ENCODE measurements at places on chromosomes 3 and 15. TPM values are rescaled to one million over a fixed set of nuclear protein-coding genes. Genes with fewer than 3 reads are reported as not detected.

Gene ADCY5
- 123 TPM for total RNA-seq

Gene TMEM40
- not detected for total RNA-seq

Gene MKRN2OS
- not detected for total RNA-seq

Gene FGF12
- 1.5 TPM for total RNA-seq

Gene MUC13
- total RNA-seq = not detected

Gene ABI3BP
- total RNA-seq = 185 TPM

- no peak for DNase-seq
These were observed 9.6 kb downstream of the STARD5 start for GRCh38 chr15:81314378-81314777.

- DNase-seq = no peak
These were observed 45.8 kb downstream of the TM6SF1 start for GRCh38 chr15:83153288-83153687.

DNA sequence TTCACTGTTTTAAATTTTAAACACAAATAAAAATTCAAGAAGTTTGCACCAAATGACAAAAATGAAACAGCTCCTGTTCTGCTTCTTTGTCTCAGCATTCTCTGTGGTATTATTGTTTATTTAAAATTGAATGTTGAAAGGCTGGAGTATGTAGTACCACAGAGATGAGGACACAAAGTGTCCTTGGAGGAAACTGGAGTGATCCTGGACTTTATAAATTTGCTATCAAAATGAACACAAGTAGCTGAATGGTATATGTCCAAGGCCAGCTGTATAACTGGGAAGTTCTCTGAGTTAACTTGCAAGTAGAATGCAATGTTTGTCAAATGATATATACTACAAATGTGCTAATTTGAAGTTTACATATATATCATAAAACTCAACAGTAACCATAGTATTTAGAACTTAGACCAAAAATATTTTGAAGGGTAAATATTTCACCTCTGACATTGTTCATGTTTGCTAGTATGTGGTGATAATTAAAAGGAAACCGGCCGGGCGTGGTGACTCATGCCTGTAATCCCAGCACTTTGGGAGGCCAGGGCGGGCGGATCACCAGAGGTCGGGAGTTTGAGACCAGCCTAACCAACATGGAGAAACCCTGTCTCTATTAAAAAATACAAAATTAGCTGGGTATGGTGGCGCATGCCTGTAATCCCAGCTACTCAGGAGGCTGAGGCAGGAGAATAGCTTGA, 12.3 kb downstream of the BTLA start:
- no peak for DNase-seq

DNA sequence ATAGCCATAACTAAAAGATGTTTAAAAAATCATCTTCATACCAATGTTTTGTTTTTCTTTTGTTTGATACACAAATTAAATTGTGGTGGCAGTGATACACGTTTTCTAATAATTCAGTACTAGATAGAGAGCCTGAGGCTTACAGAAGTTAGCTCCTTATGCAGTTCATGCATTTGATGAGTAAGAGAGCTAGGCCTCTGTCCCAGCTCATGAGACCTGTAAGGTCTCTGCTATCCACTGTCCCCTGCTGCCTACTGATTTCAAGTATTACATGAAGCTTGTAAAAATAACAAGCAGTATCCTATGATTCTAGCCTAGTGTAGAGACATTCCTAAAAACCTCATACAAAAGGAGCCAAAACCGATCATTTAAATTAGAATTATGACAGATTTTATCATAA, 144.5 kb downstream of the MBNL1 start:
- DNase-seq = no peak

GRCh38 chr3:57983734-57984518, 24.3 kb upstream of the FLNB start:
- peak; percentile 32 for DNase-seq

- no peak for DNase-seq
These were observed 197.6 kb downstream of the MINAR1 start for GRCh38 chr15:79629687-79630086.

- peak; percentile 39 for DNase-seq
These were observed 5.6 kb upstream of the MECOM start for GRCh38 chr3:169668957-169669741.

GRCh38 chr15:41233367-41233771, 2.3 kb downstream of the CHP1 start:
- DNase-seq = no peak

DNA sequence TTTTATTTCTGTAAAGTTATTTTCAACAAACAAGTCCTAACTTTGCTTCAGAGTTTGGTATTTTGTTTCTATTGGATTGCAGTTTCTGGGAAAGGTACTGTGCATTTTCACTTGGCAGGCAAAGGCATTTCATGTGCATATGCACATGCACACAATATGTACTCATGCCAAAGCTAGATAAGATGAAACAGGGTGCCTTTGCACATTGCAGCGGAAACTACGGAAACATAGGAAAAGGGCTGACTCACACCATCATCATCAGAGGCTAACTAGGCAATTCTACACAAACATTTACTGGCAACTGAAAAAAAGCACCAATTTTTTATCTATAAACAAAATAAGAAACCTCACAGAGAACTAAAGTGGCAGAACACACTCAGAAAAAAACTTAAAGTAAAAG, 550.6 kb upstream of the NECTIN3 start:
- no peak for DNase-seq

- no peak for DNase-seq
These were observed 27.4 kb upstream of the TJP1 start for GRCh38 chr15:29849716-29850115.

DNA sequence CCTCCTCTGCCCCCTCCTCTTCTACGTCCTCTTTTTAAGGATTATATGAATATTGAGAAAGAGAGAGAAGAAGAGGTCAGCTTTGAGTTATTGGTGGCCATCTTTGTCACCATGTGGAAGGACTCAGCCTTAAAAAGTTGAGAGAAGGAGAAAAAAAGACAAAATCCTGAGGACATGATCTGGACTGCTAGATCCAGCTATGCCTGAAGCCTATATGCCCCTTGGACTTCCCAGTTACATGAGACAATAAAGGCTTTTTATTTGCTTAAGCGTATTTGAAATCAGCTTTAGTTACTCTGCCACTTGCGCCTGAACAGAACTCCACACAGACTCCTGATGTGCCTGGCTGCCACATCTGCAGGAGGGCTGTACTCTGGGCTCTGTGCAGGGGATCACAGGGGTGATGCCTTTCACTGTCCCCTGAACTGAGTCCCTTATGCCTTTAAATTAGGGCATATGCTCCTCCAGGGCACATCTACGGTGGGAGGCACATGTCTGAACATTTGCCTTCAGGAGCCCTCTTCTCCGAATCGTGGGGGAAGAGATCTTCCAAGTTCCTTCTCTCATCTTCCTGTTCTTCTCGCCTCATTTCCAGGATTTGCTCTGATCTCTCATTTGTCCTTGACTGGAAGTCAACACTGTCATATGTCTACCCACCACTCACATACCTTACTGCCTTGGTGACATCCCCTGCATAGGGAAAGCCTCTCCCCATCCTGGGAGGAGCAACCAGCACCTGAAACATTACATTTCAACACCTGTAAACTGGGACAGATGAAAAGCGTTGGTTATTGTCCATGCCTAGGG, 14.0 kb upstream of the PLA2G4E start:
- DNase-seq = no peak

Data from thoracic aorta (tissue), 2 donors.